ENCODE measurements at places on chromosomes 3 and 15.

GRCh38 chr3:187181454-187182170 is 15.7 kb upstream of the RTP1 start:
- no peak for DNase-seq

GRCh38 chr15:62445244-62445643 is 280.2 kb upstream of the C2CD4B start:
- DNase-seq, result no peak

GRCh38 chr3:52153389-52154096 is 680 bp downstream of the POC1A start:
- DNase-seq, result no peak

- DNase-seq, result no peak
Measured at GRCh38 chr3:162369306-162369705, 872.7 kb downstream of the OTOL1 start.

GRCh38 chr3:14429237-14429636 is 26.8 kb downstream of the SLC6A6 start:
- peak; percentile 45 for DNase-seq

GRCh38 chr15:83928392-83928734 is 274.4 kb downstream of the ADAMTSL3 start:
- DNase-seq, result no peak

DNA sequence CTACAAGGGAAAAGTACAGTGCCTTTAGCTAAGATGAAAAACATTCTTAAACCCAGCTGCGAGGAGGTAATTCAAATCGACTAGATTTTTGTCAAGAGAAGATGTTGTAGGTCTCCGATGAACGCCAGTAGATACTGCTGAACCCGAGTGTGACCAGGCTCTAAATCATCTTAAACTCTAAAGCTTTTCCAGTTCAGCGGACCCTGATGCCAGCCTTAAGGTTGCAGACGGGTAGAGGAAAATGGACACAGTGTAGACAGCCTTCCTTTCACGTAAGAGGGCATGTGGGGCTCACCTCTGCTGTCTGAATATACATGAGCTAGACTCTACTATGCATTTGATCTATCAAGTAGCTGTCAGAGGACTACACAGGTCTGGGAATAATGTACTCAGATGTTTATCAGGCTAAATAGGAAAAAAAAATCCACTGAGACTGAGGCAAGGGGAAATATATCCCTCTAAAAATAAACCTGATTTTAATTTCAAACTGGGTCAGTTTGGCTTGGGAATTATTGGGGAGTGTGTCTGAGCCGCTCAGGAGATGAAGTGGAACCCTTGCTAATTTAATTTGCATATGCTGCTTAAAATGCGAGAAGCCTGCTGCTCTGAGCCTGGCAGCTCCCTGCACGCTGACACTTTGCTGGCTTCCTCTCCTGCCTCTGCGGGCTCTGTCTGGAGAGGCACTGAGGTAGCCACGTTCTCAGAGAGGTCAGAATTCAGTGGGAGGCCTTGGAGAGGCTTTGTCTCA is 151.9 kb downstream of the CADPS start:
- DNase-seq, result no peak

DNA sequence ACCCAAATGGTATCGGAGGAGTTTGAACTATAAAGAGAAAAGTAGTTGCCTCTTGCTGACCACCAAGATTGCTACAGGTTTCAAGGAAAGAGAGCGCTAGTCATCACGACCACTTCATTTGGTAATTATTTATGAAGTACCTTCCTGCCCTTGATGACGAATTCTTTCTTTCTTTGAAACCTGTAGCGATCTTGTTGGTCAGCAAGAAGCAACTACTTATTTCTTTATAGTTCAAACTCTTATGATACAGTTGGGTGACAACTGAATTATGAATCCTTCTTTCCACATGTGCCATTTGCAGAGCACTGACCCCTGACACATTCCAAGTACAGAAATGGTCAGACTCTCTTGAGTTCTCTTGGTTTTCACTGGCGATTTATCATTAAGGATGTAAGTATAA is 46.8 kb downstream of the THRB start:
- no peak for DNase-seq

- no peak for DNase-seq
Measured at GRCh38 chr15:71366926-71367325, 251.7 kb downstream of the THSD4 start.

DNA sequence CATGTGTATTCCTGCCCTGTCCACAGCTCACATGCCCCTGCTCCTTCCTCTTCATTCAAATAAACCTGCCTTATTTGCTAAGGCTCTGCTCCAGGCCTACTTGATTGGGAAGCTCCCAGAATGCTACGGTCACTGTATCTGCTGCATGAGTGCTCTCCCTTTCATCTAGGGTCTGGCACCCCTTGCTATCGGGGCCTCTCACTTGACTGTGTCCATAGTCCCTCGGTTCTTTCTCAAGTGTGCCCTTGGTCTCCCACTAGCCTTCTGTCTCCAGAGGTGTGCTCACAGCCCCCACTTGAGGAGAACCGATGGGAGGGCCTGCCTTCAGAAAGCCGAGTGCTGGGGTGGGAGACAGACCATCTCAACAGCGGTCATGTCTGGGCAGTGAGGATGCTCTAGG is 57.4 kb upstream of the NMNAT3 start:
- no peak for DNase-seq

- no peak for DNase-seq
Measured at GRCh38 chr15:68113273-68113672, 59.2 kb downstream of the PIAS1 start.

DNA sequence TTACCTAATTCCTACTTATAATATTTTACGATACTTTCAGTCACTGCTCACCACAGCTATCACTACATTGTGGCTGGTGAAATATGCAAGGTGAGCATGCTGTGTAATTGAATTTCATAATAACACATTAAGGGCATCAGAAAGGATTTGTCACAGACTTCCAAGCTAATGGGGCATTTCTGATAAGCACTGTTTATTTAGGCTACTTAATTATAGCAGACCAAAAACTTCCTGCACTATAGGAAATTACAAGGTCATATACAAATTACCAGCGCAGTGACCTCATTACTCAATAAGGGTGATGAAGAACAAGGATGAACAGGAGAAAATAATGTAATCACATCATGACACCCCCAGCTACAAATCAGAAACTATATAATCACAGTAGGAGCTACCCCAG is 88.6 kb upstream of the FAM3D start:
- DNase-seq, result no peak

DNA sequence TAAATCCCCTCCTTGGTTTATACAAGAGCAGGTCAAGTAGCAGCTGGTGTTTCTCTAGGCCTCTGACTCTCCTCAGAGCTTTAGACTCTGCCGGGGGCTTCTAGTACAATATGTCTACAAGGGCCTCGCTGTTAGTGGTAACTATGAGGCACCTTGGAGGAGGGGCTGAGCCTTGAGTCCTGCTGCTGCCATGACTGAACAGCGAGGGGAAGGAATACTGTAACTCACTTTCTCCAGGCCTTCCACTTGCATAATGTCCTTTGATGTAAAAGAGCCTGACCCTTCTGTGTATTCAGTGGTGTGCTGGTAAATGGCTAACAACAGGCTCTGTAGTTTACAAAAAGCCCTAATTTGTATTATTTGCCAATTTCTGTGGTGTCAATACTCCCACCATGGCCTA is 27.8 kb downstream of the DRD3 start:
- no peak for DNase-seq

- no peak for DNase-seq
Measured at GRCh38 chr3:195207056-195207455, 63.9 kb downstream of the XXYLT1 start.

DNA sequence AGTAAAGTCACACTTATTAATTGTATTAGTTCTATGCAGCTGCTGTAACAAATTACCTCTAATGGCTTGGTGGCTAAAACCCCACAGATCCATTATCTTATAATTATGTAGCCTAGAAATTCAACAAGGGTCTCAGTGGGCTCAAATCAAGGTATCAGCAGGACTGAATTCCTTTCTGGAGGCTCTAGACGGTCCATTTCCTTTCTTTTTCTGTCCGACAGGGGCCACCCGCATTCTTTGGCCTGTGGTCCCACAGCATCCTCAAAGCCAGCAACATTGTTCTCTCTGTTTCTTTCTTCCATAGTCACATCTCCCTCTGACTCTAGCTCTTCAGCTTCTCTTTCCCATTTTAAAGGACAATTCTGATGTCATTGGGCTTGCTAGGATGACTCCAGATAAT is 276.3 kb upstream of the ZNF717 start:
- no peak for DNase-seq

DNA sequence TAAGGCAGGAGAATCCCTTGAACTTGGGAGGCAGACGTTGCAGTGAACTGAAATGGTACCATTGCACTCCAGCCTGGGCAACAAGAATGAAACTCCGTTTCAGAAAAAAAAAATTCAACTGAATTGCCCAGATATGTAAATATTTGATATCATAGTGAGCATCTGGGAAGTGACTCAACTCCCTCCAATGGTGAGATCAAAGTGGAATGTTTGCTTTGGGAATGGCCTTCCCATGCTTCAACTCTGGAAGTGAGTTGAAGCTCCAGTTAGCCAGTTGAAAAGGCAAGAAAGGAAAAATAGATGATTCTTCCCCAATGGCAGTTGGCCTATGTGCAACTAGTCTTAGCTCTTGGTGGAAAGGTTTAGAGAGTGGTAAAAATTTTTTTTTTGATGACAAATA is 131.6 kb upstream of the CMC1 start:
- DNase-seq, result no peak

GRCh38 chr3:7367968-7368367 is 507.1 kb downstream of the GRM7 start:
- DNase-seq, result no peak

- DNase-seq, result no peak
Measured at GRCh38 chr3:65479990-65480389, 558.7 kb downstream of the MAGI1 start.

- DNase-seq, result no peak
Measured at GRCh38 chr3:21435871-21436270, 315.1 kb downstream of the ZNF385D start.

DNA sequence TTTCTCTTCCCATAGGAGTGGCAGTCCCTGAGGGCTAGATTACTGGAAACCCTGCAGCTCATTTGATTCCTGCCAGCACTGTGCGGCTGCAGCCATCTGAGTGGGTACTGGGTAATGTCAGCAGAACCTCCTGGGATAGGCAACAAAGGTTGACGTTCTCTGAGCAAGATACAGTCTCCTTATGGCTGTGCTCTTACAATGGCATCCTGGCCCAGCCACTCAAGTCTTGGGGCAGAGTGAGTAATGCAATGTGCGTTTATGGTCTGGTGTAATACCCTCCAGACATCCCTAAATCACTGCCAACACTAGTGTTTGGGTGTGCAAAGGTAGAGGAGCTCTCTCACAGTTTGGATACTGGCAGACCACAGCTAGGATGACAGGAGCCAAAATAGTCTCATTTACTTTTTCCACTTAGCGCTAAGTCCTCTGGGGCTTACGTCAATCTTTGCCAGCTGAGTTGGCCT is 775.8 kb downstream of the ZNF385D start:
- no peak for DNase-seq
